ENCODE measurements at places on chromosomes 6 and 20. TPM values are rescaled to one million over a fixed set of nuclear protein-coding genes. Genes with fewer than 3 reads are reported as not detected.

SDCBP2 gene
- total RNA-seq, result 1.2 TPM

CLIC5 gene
- 0.31 TPM for total RNA-seq

MATN4 gene
- 0.13 TPM for total RNA-seq

CAGE1 gene
- 0.11 TPM for total RNA-seq

BMP5 gene
- total RNA-seq, result not detected

TOX2 gene
- not detected for total RNA-seq

WFDC10B gene
- not detected for total RNA-seq
